ENCODE measurements at places on chromosomes 12 and 14.
A peak's percentile ranks its signal among the peaks of the same experiment; 100 is the strongest.

DNA sequence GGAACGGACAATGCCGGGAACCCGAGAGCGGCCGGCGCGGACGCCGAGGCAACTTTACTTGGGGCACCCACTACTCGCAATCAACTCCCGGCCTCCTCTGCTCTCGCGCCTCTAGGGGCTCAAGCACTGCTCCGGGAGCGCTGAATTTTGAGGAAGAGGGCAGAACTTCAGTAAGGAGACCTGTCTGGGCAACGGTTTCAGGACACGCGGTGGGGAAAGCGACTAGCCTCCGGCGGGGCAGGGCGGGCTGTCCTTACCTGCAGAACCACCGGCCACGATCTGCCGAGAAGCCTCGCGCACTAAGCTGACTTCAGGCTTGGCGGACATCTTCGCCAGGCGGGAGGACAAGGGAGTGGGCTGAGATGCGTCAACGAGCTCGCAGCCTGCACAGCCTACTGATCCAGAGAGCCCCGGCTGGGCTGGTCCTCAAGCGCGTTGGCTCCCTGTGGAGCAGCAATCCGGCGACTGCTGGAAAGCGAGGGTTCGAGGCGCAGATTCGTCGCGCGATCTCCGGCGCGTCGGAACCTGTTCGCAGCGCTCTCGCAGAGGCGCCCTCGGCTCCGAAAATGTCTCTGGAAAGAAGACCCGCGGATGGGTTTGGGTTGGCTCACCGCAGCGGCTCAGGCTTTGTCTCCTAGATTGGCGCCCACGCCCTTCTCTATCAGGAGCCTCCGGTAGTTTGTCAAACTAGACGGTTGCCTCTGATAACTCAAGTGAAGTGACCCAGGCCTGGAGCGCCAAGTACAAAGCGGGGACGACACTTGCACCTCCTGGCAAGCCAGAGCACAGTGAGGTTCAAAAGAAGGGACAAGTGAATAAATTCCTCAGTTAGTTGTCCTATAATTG lies at the start of gene SLC25A21:
TSS of gene SLC25A21 (minus strand) at position 583 of the 846 bp plus-strand sequence.
- no peak for DNase-seq

- no peak for DNase-seq
These were observed 158.9 kb downstream of the PIWIL1 start for GRCh38 chr12:130496516-130497120.

DNA sequence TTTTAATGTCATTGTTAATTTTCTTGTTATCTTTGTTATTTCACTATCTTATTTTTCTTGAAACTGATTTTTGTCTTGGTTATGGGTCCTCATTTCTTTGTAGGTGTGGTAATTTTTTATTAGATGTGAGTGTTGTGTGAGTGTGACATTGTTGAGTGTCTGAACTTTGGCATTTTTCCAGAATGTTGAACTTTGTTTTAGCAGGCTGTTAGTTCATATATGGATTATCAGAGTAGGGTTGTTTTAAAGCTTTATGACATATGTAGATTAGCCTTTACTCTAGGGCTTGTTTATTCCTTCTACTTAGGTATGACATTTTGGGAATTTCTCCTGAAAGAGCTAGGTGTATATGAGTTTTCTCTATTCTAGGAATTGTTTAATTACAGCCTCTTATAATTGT lies 103.9 kb downstream of the ARID2 start:
- no peak for DNase-seq

- DNase-seq: no peak
These were observed 5.4 kb downstream of the PSMD9 start for GRCh38 chr12:121893961-121894460.

GRCh38 chr12:106682594-106683234 lies 91.8 kb upstream of the RIC8B start:
- DNase-seq: no peak

- no peak for DNase-seq
These were observed 170.7 kb downstream of the ADCK1 start for GRCh38 chr14:77970646-77971045.

- no peak for DNase-seq
These were observed 22.8 kb downstream of the CPM start for GRCh38 chr12:68910128-68910527.

DNA sequence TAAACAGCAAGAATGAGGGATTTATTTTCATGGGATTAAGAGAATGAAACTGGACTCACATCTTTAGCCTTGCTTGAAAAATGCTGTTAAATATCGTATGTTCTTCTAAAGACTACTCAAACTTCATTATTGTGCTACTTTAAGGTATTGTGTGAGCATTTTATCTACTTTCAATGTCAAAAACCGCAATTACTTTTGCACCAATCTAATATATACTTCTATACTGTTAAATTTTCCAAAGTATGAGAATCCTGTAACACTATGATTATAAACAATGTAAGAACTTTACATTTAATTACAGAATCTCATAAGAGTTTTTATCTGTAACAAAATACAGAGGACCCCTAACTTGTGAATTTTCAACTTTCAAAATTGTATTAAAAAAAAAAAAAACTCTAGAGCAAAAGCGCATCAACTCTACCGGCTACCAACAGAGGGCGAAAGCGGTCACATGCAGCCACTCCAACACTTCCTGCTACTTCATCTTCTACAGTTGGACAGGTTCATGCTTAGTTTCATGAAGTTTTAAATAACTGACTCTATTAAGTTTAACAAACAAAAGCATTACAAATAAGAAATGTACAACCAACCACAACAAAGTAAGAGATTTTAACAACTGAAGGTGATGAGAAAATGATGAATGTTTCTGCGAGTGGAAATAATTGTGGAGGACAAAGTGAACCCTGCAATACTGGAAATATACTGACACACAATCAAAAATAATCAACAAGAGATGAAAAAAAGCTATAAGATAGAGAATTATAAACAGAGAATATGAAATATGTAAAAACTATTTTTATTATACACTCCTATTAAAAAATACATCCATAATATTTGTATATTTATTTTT lies 210.9 kb downstream of the MED13L start:
- peak; percentile 9 for DNase-seq

GRCh38 chr14:45089813-45090212 lies 5.9 kb downstream of the PRPF39 start:
- no peak for DNase-seq

DNA sequence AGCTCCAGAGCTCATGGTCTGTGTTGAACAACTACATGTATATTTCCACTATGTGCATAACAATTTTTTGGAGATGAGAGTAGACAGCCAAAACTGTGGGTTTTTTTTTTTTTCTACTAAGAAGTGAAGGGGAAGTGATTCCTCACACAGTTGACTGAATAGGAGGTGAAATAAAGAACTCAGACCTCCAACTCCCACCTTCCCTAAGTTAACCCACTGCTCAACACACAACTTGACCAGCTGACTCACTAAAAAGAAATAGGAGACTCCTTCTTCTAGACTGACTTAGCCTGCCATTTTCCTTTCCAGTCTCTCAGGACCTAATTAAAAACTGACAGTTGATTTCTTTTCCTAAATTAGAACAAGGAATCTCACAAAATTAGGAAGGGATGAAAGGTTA lies 1.7 kb downstream of the M6PR start:
- DNase-seq: no peak

GRCh38 chr12:130768120-130768519 lies 52.0 kb upstream of the RIMBP2 start:
- DNase-seq: no peak

DNA sequence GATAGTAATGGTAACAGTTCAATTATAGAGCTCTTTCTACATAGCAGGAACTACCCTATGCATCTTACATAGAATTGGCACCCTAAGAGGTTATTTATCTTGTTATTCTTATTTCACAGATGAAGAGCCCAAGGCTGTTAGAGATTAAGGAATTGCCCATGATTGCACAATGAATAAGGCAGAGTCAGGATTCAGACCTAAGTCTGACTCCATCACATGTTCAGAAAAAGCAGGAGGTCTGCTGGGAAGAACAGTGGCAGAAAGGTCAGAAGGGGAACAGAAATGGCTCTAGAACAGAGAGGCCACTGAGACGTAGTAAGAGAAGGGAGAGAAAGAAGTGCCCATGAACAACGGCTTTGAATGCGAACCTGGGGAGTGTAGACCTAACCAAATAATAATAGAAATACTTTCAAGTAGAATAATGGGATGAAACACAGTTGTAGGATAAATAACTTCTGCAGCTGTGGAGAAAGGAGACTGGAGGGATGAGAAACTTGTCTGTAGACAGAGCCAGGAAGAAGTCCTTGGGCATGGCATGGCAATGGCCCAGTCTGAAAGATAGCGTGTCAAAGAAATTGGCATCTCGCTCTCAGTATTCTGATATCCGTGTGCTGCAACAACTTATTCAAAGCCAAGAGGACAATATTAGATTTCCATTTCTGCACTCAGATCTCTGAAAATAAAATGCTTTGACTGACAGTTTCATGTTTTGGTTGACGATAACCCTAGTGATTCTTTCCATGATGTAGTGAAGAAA lies 17.6 kb downstream of the MYBPC1 start:
- no peak for DNase-seq

- no peak for DNase-seq
These were observed 104.7 kb upstream of the SLCO1B1 start for GRCh38 chr12:21026302-21026701.

- DNase-seq: no peak
These were observed 164.3 kb upstream of the TMPO start for GRCh38 chr12:98351089-98351488.

GRCh38 chr14:90454041-90455000 lies 57.5 kb downstream of the CALM1 start:
- DNase-seq: no peak

GRCh38 chr14:44814196-44814595 lies 147.6 kb downstream of the KLHL28 start:
- no peak for DNase-seq

- no peak for DNase-seq
These were observed 38.4 kb upstream of the DDX11 start for GRCh38 chr12:31035226-31035625.

DNA sequence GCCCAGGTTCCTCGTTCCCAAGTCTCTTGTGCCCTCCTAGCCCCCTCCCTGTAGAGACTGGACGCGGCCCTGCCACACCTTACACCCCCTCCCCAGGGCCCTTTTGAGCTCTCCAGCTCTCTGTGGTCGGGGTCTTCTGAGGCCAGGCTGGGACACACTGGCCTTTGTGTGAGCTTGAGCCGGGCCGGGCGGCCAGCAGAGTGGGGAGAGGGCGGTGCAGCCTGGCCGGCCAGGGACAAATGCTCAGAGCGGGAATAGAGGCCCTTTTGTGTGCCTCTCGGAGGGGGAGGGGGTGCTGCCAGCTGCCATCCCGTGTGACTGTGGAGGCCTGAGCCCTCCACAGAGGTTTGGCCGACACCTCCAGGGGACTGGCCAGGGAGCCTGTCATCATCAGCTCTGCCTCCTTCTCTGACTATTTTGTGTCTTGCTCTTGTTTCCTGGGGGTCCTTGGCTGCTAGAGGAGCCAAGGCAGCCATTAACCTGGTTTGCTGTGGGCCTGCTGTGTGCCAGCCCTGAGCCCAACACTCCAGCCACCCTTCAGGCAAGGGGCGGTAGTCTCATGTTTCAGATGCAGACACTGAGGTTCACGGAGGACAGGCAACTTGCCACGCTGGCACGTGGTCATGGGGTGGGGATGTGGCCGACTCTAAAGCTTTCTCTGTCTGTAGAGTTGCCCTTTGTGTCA lies 13.6 kb downstream of the FAM222A start:
- no peak for DNase-seq

DNA sequence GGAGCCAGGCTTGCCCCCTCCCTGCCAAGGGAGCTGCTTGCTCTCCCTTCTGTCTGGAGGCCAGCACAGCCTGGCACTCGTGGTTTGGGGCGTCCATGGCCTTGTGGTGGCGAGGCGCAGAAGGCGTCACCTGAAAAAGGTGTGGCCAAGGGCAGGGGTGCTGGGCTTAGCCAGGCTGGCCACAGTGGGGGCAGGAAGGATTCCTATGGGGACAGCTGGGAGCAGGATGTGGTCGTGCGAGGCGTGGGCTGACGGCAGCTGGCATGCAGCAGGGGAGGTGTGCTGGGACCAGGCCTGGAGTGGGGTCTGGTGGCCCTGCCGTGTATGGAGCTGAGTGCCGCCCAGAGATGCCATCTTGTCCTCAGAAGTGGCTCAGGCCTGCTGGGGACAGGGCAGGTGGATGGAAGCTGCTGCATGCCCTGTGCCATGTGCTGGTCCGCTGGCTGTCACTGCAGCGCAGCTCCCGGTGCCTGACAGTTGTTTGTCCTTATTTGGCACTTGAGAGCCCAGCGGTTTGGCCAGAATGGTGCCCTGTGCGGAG lies 30.0 kb downstream of the SH2B3 start:
- DNase-seq: no peak

DNA sequence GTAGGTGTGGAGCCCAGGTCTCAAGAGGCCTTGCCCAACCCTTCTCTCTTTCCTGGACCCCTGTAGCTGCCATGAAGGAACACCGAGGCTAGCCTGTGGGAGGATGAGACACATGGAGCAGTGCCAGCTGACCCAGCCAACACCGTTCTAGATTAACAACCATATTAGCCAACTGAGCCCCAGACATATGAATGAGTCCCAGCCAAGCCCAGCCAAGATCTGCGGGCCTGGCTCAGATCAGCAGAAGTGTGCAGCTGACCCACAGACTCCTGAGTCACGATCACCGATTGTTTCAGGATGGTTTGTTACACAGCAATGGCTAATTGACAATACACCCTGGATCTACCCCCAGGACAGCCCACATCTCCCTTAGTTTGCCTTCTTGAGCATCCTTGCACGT lies 82.1 kb downstream of the NTF3 start:
- DNase-seq: no peak

DNA sequence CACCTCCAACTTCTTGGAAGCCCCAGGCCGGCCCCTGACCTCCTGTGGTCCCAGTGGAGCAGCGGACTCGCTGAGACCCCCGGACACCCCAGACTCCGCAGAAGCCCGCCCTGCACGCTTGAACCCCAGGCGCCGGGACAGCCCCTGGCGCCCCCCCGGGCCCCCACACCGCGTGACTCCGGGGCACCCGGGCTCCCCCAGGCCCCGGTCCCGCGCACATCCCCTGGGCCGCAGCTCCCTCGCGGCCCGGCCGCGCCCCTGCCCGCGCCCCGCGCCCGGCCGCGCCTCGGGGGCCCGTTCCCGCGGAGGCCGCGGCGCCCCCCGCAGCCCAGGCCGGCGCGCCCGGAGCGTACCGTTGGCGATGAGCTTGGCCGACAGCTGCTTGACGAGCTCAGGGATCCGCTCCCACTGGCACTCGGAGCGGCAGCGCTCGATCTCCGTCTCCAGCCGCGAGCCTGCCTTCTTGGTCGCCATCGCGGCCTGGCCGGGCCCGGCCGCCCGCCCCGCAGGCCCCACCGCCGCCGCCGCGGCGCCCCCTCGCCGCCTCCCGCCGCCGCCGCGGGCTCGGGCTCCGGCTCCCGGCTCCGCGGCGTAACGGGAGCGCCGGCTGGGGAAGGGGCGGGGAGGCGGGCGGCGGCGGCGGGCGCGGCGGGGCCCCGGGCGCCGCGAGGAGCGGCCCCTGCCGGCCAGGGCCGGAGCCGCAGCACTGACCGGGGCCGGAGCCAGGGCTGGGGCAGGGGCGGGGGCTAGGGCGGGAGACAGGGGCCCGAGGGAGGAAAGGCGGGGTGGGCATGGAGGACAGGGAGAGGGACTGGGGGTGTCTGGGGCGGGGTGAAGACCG lies at the start of gene TTC7B:
TSS of gene TTC7B (minus strand) at position 609 of the 841 bp plus-strand sequence. CDS start at position 474, 135 bp downstream.
- no peak for DNase-seq

GRCh38 chr14:87430810-87431209 lies 562.2 kb downstream of the GALC start:
- DNase-seq: no peak

GRCh38 chr14:26577711-26578110 lies 20.1 kb downstream of the NOVA1 start:
- DNase-seq: no peak

GRCh38 chr14:54516709-54517108 lies 7.0 kb downstream of the CGRRF1 start:
- DNase-seq: no peak

Data from activated CD4-positive, alpha-beta T cell treated with anti-CD3 and anti-CD28 coated beads, Interleukin-2, amount 50 U/mL, for 24 hours (primary cell).